Activated CD8-positive, alpha-beta memory T cell treated with anti-CD3 and anti-CD28 coated beads for 1 hour (primary cell): ENCODE measurements at places on chromosomes 6 and 20.

GRCh38 chr6:235763-236360 lies 56.4 kb upstream of the DUSP22 start:
- no peak for DNase-seq

- no peak for DNase-seq
Observed at GRCh38 chr6:137414599-137414998, 79.6 kb downstream of the OLIG3 start.

- no peak for DNase-seq
Observed at GRCh38 chr20:21503345-21503744, 10.5 kb downstream of the NKX2-2 start.

DNA sequence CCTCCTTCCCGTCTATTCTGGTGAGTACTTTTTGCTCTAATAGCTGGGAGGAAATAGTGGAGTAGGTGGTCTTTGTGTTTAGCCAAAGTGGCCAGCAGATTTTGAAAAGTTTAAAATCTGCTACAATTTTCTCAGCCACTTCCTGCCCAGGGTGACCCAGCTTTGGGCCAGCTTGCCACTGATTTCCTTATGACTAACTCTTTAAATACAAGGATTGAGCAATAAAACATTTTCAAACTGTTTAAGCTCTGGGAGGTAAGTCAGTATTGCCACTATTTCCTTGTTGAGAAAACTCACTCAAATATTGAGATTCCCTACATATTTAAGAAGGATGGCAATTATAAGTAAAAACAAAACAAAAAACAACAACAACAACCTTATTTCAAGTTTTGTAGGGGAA lies 54.5 kb downstream of the TRMT11 start:
- DNase-seq: no peak

- DNase-seq: no peak
Observed at GRCh38 chr6:157774153-157775135, 48.6 kb upstream of the SNX9 start.

GRCh38 chr6:137277971-137278637 lies 58.9 kb upstream of the IFNGR1 start:
- no peak for DNase-seq

DNA sequence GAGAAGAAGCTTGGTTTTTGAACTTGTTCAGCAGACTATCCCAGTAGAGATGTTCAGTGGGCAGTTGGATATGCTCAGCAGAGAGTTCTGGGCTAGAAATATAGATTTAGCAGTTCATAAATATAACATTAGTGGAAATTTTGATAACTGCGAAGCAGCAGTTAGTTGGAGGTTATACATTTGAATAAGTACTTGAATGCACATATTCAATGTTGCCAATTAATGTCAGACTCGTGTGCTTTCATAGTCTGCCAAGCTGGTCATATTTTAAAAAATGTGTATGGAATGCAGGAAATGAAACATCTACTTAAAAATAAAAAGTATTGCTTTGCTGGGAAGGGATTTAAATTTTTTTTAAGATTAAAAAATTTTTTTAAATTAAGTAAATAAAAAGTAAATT lies 92.5 kb upstream of the E2F3 start:
- DNase-seq: no peak

GRCh38 chr6:47302043-47302442 lies 7.7 kb downstream of the TNFRSF21 start:
- DNase-seq: no peak

GRCh38 chr6:25709761-25710160 lies 44.8 kb upstream of the SLC17A4 start:
- DNase-seq: no peak

DNA sequence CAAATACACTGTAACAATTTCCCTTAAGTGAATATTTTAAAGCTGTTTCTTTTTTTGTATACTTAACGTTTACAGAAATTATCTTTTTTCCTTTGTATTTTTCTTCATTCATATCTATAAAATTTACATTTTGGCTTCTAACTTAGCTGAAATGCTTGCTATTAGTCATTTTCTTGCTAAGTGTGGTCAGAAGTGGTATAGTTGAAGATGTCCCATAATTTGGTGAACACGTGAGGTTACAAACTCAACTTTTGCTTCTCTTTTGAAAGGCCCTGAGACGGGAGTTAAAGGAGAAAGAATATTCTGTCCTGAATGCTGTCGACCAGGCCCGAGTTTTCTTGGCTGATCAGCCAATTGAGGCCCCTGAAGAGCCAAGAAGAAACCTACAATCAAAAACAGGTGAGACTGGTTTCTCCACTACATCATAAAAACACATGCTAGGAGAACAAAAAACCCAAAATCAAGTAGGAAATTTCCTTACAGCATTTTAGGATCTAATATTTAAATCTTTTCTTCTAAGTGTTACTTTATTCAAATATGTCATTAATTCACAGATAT lies 445.0 kb downstream of the UTRN start:
- no peak for DNase-seq

DNA sequence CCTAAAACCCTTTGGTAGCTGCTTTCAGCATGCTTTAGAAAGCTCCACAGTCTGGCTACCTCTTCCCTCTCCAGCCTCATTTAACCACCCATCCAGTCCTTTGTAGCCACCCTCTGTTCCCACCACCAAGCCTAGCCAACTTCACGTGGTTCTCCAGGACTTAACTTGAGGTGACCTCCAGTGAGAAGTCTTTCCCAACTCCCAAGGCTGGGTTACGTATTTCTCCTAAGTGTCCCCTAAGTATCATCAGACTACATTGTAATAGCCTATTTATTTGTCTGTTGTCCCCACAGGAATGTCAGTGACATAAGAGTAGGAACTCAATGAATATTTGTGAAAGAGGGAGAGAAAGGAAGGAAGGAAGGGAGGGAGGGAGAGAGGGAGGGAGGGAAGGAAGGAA lies 431.9 kb upstream of the JARID2 start:
- no peak for DNase-seq

DNA sequence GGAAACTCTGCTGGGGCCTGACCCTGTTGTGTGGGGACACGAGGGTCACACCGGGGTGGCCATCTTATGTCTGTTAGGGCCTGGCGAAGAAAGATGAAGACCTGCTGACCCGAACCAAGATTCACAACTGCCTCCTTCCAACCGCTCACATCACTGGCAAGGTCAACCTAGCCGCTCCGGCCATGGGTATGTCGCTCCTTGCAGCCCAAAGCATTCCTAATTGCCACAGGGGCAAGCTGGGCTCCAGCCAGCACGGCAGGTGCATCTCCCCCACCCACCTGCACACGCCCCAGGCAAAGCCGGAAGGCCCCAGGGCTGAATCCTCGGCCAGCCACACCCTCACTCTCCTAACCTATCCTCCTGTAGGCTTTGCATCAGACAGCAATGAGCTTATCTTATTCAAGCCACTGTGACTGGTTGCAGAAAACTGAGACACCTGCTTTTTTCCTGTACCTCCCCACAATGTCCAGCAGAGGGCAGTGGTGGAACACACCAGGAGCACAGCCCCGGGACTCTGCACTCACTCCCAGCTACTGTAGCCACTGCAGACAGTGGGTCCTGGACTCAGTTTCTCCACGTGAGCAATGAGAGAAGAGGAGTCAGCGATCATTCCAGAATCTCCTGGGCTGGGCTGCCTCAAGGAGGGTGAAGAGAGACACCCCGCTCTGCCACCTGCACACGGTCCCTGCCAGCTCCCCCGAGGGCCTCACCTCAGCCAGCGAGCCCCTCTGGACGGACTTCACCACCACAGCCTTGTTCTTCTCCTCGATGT lies 170.2 kb downstream of the PREX1 start:
- peak; percentile 43 for DNase-seq

- no peak for DNase-seq
Observed at GRCh38 chr20:58261660-58262059, 33.2 kb upstream of the ANKRD60 start.

- DNase-seq: no peak
Observed at GRCh38 chr6:27176523-27177484, 70.7 kb upstream of the PRSS16 start.

GRCh38 chr20:53408691-53409446 lies 184.8 kb downstream of the ZNF217 start:
- no peak for DNase-seq

DNA sequence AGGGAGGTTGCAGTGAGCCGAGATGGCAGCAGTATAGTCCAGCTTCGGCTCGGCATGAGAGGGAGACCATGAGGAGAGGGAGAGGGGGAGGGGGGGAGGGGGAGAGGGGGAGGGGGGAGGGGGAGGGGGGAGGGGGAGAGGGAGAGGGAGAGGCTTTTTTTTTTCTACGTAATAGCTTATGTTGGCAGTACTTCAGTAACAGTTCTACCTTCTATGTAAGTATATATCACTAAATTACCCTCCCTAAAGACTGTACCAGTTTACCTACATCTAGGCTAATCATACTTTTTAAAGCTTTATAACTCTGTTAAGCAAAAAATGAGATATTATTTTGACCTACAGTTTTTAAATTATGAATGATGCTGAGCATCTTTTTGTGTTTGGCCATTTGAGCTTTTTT lies 13.6 kb downstream of the TM9SF4 start:
- DNase-seq: no peak

DNA sequence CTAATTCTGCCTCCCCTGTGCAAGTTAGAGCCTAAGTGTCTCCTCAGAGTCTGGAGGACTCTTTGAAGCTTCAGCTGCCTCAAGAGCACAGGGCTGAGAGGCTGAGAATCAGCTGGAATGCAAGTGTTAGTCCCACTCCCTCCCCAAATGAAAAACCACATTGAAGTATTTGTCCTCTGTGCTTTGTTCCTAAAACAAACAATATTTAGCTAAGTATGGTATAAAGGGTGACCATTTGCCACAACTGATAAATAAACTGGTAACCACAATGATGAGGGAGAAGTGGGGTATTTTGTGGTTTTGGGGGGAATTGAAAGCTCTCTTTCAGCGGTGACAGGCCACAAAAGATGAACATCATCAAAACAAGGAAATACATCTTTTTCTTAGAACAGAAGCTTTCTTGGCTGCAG lies 91.7 kb upstream of the HDDC2 start:
- DNase-seq: no peak

GRCh38 chr20:32674362-32674789 lies 635 bp upstream of the C20orf203 start:
- peak; percentile 57 for DNase-seq

- no peak for DNase-seq
Observed at GRCh38 chr6:117264692-117265409, 507 bp upstream of the VGLL2 start.

DNA sequence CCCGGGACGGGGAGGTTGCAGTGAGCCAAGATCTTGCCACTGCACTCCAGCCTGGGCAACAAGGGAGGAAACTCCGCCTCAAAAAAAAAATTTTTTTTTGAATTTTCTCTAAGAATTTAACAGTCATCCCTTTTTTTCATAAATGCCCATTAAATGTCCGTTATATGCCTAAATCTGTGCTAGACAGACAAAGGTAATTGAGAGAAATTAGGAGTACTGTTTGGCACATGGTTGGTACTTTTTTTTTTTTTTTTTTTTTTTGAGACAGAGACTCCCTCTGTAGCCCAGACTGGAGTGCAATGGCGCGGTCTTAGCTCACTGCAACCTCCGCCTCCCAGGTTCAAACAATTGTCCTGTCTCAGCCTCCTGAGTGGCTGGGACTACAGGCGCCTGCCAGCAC lies 1.7 kb downstream of the PCMT1 start:
- DNase-seq: no peak

DNA sequence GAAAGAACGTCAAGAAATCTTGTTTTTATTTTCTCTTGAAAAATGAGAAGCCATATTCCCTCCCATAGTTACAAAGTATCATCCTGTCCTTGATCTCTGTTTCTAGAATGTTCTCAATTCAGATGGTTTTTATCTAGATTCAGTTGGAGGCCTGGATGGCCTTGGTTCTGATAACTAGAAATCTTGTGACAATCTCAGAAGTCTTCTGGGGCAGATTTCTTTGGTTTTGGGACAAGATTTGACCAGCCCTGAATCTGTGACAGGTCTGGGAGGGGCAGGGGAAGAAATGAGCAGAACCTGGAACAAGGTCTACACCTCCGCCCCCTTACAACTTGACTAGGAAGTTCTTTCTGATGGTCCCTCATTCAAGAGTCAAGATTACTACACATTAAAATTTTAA lies 41.4 kb upstream of the AKIRIN2 start:
- DNase-seq: no peak

DNA sequence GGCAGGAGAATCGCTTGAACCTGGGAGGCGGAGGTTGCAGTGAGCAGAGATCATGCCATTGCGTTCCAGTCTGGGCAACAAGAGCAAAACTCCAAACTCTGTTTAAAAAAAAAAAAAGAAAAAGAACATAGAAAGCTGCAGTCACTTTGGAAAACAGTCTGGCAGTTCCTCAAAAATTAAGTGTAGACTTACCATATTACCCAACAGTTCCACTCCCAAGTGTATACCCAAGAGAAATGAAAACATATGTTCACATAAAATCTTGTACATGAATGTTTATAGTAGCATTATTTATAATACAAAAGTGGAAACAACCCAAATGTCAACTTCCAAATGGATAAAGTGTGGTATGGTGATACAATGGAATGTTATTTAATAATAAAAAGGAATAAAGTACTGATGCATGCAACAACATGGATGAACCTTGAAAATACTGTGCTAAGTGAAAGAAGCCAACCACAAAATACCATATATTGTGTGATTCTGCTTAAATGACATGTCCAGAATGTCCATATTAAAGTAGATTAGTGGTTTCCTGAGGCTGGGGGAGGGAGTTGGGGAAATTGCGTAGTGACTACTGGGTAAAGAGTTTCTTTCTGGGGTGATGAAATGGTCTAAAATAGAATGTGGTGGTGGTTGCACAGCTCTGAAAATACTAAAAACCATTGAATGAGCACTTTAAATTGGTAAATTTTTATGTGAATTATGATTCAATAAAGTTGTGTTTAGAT lies 62.9 kb downstream of the SUN5 start:
- no peak for DNase-seq

DNA sequence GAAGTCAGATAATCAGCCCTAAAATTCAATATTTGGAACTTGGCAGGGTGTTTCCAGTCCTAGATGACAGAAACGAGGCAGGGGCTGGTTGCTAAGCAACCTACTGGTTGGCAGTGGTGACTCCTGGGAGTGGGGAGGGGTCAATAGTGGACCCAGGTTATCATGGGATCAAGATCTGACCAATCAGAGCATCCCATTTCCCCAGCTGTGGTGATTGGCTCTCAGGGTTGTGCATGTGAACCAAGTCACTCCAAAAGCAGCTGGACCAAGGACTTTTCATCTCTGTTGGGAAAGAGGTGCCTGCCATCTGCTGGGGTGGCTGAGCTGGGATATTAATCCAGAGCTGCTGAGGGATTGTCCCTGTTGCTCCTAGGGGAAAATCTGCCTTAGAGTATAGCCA lies 253.4 kb downstream of the PREX1 start:
- DNase-seq: no peak
